ENCODE measurements at places on chromosomes 16 and 17.

- no peak for DNase-seq
Observed at GRCh38 chr16:85091522-85091910, 20.8 kb downstream of the CIBAR2 start.

DNA sequence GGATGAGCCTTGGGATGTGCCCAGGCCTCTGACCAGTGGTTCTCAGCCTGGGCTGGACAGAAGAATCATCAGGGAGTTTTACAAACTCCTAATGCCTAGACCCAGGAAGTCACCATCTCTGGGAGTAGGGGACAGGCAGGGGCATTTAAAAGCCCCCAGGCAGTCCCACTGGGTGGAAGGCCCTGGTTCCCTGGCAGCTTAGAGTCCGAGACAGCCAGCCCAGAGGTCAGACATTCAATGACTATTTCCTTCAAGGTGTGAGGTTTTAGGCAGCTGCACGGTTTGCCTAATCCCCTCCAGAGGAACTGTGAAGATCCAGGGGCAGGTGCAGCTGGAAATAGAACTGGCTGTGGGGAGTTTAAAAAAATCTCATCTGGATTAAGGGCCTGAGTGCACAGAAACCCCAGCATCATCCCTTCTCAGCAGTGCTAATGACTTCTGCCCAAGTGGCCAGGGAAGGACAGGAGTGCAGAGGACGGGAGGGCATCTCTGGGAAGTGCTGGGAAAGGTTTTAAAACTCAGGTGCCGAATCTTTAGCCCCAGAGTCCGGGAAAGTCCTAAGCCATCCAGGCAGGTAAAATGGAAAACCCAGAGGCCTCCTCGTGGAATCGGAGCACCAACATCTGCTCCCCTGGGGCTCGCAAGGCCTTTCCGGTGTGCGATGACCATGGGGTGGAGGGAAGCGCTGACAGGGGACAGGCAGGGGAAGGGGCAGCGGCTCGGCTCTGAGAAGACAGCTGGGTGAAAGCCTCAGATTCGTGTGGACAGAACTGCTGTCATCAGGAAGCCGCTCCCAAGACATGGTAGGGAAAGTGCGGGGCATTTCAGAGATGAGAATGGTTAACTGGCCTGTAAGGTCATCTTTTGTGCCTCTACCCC is 1.5 kb upstream of the LGALS3BP start:
- DNase-seq = no peak

DNA sequence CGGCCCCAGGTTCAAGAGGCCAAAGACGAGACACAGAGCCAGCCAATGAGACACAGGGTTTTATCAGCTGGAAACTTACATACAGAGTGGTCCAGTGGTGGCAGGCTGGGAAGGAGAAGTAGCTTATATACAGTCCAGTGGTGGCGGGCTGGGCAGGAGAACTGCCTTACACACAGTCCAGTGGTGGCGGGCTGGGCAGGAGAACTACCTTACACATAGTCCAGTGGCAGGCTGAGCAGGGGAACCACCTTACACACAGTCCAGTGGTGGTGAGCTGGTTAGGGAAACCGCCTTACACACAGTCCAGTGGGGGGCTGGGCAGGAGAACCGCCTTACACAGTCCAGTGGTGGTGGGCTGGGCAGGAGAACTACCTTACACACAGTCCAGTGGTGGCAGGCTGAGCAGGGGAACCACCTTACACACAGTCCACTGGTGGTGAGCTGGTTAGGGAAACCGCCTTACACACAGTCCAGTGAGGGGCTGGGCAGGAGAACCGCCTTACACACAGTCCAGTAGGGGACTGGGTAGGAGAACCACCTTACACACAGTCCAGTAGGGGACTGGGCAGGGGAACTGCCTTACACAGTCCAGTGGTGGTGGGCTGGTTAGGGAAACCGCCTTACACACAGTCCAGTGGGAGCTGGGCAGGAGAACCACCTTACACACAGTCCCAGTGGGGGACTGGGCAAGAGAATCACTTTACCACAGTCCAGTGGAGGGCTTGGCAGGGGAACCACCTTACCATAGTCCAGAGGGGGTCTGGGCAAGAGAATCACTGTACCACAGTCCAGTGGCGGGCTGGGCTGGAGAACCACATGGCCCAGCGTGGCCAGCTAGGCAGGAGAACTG is 90.9 kb downstream of the GAS7 start:
- DNase-seq = peak; percentile 38

- DNase-seq = no peak
Observed at GRCh38 chr17:77555121-77555591, 403.3 kb upstream of the TNRC6C start.

DNA sequence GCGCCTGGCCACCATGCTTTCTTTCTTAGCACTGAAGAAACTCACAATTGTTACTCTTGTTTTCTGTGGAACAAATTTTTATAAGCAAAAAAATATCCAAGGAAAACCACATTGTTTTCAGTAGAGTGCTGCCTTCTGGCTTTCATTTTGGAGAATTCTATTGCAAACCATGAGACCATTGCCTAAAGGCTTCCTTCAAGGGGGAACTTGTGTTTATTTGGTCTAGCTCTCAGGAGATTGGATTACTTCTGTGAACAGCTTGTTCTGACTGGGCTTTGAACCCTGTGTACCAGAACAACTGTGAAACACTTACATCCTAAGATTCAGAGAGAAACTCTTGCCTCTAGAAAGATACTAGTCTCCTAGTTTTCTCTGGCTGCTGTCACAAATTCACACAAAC is 32.1 kb downstream of the TOM1L1 start:
- DNase-seq = no peak

DNA sequence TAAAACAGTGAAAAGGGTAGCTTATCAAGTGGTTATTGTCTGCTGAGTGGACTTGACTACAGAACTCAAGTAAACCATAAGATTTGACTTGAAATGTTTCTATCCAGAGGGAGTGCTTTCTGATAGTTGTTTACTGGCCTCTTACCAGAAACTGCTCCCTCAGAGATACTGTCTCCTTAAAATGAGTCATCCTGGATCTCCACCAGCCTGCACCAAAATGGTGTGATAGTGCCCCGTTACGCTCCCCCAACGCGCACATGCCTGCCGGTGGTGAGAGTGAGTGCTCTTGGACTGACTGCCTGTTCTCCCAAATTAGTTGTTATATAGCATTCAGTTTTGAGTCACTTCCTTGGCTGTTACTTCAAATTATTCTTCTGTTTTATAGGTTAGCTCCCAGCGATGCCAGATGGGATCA is 22.9 kb downstream of the PRCD start:
- no peak for DNase-seq

GRCh38 chr17:48588528-48588927 is 1.5 kb downstream of the HOXB3 start:
- no peak for DNase-seq

DNA sequence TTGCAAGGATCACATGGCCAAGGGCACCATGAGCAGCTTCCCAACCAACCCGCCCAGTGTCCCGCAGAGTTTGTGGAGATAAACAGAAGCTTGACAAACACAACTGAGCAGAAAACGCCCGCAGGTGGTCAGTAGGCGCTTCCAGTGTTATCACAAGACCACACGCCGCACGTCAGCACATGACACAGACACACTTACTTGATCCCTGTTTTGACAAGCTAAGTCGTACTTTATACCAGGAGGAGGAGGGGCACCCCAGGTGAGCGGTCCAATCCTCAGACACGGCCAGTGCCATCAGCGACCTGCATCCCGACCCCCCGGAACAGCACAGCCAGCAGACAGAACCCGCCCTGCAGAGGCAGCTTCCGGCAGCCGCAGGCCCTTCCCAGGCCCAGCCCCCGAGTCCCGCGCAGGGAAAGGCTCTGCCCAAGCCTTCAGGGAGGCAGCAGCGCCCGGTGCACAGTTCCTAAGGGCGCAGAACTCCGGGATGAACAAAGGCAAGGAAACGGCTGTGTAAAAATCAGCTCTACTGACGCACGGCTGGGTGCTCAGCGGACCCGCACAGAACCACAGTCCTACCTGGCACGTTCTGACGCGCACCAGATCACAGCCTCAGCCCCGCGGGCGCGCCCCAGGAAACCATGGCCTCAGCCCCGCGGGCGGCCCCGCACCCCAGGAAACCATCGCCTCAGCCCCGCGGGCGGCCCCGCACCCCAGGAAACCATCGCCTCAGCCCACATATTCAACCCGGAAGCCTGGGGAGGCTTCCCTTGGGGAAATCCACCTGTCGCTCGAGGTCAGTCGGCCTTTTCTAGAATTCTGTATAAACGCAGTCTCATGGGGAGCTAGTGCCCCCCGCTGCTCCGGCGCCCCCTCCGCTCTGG is 27.8 kb downstream of the AXIN1 start:
- peak; percentile 82 for DNase-seq

GRCh38 chr16:27929818-27930217 is 133.7 kb downstream of the GSG1L start:
- no peak for DNase-seq

DNA sequence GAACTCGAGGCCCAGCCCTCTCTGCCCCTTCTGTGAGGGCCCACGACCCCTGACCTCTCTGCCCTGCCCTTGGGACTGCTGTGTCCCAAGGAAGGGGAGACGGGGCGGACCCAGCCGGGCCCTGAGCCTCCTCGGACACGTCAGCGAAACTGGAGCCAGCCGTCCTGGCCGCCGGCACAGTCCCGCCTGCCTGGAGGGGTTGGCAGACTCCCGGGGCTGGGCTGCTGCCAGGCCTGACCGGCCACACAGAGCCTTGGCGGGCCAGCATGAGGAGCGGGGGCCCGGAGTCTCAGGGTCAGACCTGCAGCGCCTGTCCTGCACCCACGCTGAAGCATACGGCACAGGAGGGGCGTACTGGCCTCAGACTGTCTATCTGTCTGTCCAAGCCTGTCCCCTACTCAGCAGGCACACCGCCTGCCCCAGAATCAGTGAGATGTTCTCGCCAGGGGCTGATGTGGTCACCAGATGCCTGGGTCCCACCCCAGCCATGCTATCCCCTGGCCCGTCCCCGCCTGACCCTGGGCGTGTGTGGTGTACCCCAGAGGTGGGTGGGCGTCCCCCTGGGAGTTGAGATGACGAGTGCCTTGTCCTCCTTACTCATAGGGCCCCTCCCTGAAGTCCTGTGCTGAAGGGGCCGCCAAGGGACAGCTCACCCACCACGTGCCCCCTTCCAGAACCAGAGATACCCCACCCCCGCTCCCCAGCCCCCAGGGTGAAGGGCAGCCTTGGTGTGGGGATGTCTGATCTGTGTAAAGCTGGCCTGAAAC is 4.7 kb downstream of the VASN start:
- DNase-seq = no peak

GRCh38 chr16:81394966-81395655 is 49.5 kb upstream of the CMIP start:
- DNase-seq = no peak

Data from CD4-positive, alpha-beta T cell treated with Interleukin-15 for 1 hour (primary cell).